ENCODE measurements at places on chromosomes 2 and 18.

- DNase-seq = no peak
Observed at GRCh38 chr2:63737081-63737751, 104.5 kb upstream of the UGP2 start.

DNA sequence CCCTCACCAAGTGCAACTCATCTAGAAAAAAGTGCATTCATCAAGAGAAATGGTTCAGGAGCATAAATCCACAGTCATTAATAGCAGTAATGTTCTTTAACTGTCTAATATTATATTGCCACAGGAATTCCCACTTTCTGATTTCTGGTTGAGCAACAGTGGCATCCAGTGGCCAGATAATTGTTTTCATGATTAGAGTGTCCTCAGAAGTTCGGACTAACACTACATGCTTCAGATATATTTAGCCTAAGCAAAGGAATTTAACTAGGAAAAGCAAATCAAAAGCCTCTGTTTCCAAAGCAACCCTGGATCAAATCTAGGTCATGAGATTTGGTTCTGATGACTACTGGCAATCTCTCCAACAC lies 9.8 kb upstream of the ERBB4 start:
- no peak for DNase-seq

- DNase-seq = no peak
Observed at GRCh38 chr2:113275556-113276215, 3.0 kb downstream of the PAX8 start.

- DNase-seq = no peak
Observed at GRCh38 chr2:127610561-127610960, 35.4 kb upstream of the GPR17 start.

- DNase-seq = no peak
Observed at GRCh38 chr18:34467058-34467457, 242.3 kb upstream of the NOL4 start.

DNA sequence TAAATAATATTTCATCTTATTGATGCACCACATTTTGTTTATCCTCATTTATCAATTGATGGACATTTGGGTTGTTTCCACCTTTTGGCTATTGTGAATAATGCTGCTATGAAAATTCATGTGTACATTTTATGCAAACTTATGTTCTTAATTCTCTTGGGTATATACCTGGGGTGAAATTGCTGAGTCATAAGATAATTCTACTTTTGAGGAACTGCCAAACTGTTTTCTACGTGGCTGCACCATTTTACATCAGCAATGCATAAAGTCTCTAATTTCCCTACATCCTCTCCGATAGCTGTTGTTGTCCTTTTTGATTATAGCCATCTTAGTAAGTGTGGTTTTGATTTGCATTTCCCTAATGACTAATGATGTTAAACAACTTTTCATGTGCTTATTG lies 116.5 kb upstream of the DLX2 start:
- DNase-seq = no peak

- no peak for DNase-seq
Observed at GRCh38 chr2:177612659-177613058, 220.1 kb downstream of the AGPS start.

DNA sequence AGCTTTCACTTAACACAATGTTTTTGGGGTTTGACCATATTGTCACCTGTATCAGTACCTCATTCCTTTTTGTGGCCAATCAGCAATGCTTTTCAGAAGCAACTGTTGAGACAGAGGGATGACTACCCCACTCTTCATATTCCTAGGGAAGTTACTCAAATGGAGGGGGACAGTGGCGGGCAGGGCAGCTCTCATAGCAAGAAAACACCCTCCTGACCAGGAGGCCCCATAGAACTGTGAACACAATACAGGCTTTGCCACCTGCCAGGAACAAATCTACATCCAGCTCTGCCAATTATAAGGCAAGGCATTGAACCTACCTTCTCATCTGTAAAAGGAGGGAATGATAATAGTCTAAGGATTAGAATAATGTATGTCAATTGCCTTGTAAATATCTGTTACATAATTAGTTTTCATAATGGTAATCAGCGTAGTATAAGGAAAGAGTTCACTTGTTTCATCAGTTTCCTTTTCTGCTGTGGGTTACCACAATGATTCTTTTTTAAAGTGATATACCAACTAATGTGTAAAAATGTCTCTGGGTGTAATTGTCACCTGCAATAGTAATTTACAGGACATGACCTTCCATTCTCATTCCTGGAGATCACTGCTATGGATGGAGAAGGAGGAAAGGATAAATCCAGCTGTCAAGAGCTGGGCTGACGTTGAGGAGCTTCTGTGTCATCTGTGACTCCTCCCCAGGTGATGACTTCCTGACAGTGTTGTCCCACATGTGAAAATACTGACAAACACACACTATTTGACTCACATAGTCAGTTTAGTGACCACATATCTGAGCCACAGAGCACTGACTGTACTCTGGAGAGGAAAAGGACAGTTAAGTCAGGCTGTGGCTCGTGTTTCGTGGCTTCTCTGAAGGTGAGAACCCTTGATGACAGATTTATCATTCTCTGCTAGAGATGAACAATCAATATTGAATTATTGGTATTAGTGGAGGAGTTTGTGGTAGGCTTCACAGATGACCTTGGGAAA lies 13.5 kb downstream of the ALPK2 start:
- DNase-seq = no peak

- DNase-seq = no peak
Observed at GRCh38 chr2:240559286-240559685, 871 bp upstream of the DUSP28 start.

DNA sequence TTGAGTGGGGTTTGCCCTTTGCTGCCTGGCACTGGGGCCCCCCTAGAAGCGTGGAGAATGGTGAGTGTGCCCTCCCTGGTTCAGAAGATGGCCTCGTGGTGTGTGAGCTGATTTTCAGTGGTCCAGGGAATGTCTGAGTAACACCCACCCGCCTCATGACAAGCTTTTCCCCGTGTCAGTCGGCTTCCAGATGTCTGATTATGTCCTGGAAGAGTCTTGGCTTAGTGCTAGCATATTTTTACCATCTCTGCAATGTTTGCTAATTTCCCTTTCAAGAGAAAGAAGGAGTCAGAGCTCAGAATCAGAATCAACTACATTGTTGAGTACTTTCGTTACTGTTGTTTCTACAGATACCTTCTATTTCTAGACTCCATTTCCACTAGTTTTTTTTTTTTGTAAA lies 214.7 kb downstream of the SEPTIN10 start:
- no peak for DNase-seq

DNA sequence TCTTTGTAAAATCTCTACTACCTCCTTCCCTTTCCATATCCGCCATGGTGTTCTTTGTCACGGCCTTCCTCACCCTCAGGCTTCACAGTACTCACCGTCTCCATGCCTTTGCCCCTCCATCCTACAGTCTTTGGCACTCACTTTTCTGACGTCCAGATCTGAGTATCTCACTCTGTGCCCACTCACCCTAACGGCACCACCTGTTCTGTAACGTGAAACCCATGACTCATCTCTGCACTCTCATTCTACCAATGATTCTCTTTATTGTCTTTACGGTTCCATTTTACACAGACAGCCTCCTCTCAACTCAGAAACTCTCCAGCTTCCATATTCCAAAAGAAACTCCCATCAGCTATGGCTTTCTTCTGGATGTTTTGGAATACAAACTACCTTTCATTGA lies 56.7 kb downstream of the NETO1 start:
- DNase-seq = no peak

DNA sequence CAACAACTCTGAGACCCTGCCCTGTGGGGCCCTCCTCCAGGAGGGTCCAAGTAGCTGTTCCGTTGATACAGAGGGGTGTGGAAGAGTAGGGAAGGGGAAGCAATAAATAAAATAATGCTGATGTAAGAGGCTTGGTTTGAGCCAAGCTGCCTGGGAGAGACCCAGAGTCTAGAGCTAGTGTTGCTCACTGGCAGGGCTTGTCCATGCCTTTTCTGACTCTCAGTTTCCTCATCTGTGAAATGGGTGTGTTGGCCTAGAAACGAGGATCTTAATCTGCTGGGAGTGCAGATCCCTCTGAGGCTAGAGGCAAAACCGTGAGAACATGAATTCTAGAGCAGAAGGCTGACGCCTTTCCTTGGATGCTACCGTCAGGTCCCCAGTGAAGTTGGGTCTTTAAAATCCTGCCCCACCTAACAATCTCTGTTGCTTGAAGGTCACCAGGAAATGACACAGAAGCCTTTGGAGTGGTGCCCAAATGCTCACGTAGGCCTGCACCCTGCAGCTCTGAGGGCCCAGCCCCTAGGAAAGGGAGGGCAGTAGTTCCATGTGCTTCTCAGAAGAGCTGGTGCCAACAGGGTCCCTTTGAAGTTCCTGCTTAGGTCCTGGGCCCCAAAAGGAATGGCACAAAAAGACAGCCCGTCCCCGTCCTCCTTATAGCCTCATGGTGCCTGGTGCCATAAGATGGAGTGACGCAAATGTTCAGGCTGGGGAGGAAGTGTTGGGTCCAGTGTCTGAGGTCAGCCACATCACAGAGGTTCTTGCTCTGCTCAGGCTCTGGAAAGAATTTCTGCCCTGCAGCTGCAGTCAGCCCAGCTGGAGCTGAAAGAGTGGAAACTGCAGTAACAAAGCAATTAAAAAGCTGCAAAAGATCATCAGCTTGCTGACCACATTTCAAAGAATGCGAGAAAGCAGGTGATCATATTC lies 73.2 kb upstream of the SMAD2 start:
- no peak for DNase-seq

- no peak for DNase-seq
Observed at GRCh38 chr18:54148151-54148550, 76.3 kb downstream of the MBD2 start.

- DNase-seq = no peak
Observed at GRCh38 chr2:133811409-133812125, 243.3 kb upstream of the NCKAP5 start.

DNA sequence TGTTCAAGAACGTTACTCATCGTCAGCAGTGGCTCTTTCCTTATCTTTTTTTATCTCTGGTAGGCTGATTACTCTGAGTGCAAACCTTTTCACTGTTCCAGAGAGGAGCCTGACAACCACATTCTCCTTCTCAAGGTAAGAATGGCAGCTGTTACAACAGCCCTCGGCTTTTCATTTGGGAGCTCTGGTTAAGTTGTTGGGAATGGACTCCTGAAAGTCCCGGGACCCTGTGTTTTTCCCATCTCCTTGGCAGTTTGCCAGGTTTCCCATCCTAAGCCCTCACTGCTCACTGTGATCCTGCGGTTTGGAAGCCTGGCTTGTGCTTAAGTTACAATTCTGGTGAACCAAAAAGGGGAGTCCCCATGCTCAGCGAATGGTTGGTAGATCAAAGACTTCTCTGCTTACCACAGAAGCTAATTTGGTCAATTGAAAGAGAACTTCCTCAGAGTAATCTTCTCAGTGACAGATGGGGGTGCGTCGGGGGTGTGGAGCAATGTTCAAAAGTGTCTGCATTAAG lies 122.3 kb downstream of the LYPD6B start:
- no peak for DNase-seq

DNA sequence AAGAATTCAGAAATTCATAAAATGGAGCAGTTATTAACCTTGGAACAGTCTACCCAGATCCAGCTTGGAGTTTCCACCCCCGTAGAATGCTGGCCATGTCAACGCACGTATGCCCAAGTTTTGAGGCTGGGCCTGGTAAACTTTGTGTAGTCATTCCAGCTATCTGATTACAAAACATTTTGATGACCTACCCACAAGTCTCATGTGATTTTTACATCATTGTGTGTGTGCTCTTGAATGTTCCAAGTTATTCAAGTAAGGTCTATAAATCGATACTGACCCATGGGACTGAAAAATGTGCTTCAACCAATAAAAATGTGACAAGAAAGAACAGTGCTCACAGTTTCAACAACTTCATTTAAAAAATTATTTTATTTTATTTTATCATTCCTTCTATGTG lies 32.5 kb upstream of the ICOS start:
- no peak for DNase-seq

GRCh38 chr18:13366131-13366530 lies 147.6 kb downstream of the LDLRAD4 start:
- no peak for DNase-seq

GRCh38 chr2:152444448-152444847 lies 109.5 kb downstream of the FMNL2 start:
- no peak for DNase-seq

- DNase-seq = no peak
Observed at GRCh38 chr2:224987733-224988132, 54.5 kb downstream of the DOCK10 start.

DNA sequence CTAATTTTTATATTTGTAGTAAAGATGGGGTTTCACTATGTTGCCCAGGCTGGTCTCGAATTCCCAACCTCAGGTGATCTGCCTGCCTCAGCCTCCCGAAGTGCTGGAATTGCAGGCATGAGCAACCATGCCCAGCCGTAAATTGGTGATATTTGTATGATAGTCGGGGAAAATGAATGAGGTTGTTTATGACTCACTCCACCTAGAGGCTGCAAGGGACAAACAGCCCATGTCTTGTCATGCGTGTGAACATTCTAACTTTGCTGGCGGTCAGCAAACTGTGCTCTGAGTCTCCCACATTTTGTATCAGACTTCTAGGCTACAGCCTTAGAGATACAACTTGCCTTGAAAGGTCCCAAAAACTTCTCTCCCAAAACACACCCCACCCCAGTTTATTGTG lies 133.5 kb upstream of the DTNA start:
- DNase-seq = no peak

- DNase-seq = no peak
Observed at GRCh38 chr2:165969227-165969626, 15.7 kb upstream of the TTC21B start.

DNA sequence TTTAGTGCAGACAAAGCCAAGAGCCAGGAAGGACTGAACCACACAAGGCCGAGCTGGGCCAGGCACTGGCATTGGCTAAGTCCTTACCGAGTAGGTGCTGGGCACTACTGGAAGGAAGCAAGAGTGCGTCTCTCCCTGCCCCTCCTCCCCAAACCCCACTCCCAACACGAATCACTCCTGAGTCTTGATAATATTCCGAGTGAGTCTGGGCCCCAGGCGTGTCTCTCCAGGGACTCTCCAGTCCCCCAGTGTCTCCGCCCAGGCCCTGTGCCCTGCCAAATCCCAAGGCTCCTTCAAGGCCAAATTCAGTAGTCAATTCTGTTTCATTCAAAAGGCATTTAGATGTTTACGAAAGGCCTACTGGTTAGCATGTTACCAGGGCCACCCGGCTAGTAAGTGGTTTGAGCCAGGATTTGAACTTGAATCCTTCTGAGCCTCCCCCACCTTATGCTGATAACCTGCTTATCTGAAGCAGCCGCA lies 82.8 kb downstream of the GLI2 start:
- DNase-seq = no peak

GRCh38 chr18:76463358-76463757 lies 31.7 kb downstream of the ZNF516 start:
- DNase-seq = no peak

- DNase-seq = no peak
Observed at GRCh38 chr2:106864051-106864450, 21.9 kb downstream of the ST6GAL2 start.
